ENCODE measurements at places on chromosomes 1 and 21.
A peak's percentile ranks its signal among the peaks of the same experiment; 100 is the strongest.

GRCh38 chr1:18965206-18966173 is 9.0 kb upstream of the IFFO2 start:
- no peak for DNase-seq

GRCh38 chr1:77643456-77643855 is 39.0 kb downstream of the ZZZ3 start:
- no peak for DNase-seq

- DNase-seq, result no peak
These were observed 54.1 kb downstream of the SIK1 start for GRCh38 chr21:43372663-43373361.

GRCh38 chr1:172393354-172393753 is 27.1 kb upstream of the C1orf105 start:
- no peak for DNase-seq

DNA sequence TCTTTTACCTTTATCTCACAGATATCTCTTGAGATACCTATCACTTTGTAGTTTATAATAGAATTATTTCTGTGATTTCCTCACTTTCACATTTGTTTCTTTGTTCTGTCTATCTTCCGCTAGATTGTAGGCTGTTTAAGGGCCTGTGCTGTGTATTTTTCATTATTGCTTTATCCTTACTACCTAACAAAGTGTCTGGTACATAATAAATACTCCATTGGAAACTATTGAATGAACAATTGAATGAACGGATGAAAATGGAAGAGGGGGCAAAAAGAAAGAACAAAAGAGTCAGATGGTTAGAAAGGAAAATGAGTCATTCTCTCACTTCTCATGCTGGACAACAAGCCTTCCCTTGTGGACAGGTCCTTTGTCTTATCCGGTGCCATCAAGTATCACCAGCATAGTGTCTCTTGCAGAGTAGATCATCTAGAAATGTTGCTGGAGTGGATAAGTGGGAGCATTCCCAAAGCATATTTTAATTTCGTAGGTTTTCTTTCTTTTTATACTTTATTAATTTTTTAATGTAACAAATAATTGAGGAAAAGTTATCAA is 159.8 kb downstream of the NEK7 start:
- no peak for DNase-seq

GRCh38 chr1:100462326-100463025 is 75.5 kb upstream of the GPR88 start:
- DNase-seq, result no peak

DNA sequence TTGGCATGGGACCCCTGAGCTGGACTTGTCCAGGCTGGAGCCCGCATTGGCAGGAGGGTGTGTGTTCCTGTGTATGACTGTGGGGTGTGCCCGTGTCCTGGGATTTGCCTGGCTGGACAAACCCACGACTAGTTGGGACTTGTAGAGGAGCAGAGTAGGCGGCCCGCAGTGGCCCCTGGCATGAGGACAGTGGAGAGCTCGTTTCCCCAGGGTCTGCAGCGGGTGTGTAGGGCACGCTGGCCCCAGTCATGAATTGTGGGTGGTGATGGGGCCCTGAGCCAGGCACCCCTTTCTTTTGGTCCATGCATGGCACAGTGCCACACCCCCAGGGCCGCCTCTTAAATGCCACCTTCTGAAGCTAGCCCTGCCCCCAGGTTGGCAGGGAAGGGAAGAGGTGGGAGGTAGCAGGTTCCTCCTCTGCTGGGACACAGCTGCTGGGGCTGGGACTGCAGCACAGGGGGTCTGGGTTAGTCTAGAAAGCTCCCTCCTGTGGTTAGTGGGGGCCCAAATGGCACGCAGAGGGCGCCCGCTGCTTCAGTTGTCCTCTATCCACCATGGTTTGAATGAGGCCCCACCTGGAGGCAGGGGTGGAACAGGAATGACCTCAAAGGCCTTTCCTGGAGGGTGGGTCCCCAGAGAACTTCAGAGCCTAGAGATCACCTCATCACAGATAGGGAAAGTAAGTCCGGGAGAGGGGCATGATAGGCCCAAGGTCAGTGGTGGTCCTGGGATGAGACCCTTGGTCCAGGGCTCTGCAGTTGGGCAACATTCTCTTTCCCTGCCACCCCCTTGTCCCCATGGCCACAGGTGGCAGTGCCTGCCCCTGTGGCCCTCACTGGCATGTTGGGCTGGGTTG is 4.1 kb downstream of the CROCC start:
- no peak for DNase-seq

DNA sequence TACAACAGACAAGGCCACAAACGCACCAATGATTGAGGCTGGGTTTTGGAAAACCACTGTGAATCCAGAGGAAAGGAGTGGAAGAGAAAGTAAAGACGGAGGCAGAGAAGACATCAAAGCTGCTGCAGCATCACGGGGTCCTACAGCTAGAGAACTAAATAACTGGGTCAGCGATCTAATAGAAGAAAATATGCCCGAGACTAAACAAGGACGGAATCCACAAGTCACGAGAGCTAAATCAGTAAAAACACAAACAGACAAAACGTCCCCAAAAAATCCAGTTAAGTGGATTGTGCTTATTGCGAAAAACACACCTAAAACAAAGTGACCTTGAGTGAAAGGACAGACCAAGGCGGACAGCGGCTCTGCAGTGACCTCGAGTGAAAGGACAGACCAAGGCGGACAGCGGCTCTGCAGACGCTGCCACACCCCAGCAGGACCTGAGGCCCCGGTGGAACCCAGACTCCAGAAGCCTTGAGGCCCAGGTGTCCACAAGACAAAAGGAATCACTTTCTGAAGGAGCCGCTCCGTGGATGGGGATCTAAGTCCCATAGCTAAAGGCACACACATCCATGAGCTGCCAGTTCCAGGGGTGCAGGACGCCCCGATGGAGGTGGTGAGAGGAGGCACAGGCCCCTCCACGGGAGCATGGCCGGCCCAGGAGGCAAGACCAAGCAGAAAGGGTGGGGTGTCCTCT is 6.0 kb downstream of the FTCD start:
- DNase-seq, result no peak

DNA sequence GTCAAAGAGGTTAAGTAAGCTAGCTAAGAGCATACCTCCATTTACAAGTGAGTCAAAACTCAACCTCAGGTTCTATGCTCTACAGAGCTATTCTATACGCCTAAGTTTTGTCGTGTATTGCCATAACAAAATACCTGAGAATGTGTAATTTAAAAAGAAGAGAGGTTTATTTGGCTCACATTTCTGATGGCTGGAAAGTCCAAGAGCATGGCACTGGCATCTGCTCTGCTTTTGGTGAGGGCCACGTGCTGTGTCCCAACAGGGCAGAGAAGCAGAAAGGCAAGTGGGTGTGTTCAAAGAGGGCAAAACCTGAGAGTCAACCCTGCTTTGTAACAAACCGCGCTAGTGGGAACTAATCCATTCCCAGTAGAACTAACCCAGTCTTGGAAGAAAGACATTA is 60.9 kb upstream of the POU2F1 start:
- no peak for DNase-seq

- no peak for DNase-seq
These were observed 7.8 kb upstream of the CD46 start for GRCh38 chr1:207744000-207744534.

DNA sequence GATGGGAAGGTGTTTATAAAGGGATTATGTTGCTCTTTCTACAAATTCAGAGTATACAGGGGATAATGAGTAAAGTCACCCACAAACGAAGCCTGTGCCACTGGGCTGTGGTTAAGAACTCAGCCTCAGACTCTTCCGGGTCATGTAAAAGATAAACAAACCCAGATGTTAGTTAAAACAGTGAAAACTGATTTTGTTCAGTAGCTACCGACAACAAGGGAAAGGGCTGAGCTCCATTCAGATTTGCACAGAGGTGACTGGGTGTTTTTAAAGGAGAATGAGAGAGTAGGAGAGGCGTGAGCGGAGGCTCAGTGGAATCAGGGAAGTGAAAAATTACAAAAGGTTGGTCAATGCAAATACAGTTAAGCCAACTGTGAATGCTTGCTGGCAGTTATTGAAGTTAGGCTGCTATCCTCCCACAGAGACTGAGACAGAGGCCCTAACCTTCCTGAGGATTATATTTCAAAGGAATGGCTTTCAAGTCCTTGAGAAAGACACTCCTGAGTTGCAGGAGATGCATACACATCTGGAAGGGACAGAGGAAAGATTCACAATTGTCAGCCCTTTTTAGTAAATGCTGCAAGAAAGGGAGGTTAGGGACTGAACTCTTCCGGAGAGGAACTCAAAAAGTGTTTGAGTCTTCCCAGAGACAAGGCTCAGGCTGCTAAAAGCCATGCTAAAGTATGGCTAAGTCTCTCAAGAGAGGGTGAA is 29.9 kb upstream of the SAMD13 start:
- peak; percentile 22 for DNase-seq

DNA sequence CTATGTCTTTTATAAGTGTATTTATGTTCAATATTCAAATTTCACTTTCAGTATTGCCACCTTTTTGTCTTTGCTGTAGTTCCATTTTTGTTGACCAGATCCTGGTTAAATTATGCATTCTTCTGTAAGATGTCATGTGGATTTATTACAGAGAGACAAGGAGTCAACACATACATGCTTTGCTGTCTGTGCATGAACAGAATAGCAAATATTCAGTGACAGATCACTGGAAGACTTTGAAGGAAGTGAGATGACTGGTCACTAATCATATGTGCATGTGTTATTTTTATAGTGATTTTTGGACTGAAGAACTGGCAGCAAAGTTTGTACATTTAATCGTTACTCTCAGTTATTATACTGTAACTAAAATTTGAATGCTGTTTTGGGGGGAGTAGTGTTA is 117.2 kb downstream of the PLPPR5 start:
- no peak for DNase-seq

DNA sequence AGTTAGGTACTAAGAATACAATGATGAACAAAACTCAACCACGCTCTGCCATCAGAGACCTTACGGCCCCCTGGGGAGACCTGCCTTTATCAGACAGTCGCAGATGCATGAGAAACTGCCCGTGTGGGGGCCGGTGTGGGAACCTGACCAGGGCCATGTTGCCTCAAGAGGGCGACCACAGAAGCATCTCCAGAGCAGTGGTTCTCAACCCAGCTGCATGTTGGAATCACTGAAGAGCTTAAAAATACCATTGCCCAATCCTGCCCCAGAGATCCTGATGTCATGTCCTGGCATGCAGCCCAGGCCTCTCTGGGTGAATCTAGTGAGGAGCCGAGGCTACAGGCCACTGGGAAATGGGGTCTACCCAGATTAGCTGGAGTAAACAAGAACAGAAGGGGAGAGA is 108.7 kb downstream of the PRDM2 start:
- no peak for DNase-seq

DNA sequence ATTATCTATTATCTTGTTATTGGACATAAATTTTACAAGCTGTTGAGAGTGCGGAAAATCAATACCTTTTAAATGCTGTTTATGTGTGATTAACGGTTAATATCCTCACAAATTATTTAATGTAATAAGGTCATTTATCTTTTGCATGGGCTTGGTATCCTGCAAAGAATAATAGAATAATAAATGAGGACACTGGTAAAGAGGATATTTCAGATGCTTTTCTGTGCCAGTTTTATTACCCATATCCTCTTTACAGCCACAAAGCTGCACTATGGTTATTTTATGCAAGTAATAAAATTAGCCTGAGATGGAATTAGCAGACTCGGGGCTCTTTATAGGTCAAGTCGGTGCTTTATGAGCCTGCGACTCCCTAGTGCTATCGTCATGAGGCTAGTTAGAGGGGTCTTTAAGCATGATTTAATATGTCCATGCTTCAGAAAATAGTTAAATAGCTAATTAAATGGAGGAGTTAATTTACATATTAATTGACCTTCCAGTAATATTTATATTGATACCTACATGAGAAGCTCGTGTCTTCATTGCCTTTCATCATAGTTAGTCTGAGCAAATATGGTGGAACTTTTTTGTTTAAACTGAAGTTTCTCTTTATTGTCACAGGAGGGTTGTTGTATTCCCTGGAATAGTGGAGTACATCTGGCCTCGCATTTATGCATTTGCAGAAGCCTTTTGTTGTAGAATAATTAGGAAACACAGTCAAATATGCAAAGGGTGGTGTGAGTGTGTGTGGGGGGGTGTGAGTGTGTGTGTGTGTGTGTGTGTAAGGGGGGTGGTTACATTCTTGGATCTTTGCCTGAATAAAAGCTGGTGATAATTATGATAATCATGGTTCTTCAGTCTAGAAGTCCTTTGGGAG is 120.3 kb downstream of the ATG4C start:
- no peak for DNase-seq

GRCh38 chr1:156097499-156098178 is 15.4 kb upstream of the MEX3A start:
- DNase-seq, result no peak

DNA sequence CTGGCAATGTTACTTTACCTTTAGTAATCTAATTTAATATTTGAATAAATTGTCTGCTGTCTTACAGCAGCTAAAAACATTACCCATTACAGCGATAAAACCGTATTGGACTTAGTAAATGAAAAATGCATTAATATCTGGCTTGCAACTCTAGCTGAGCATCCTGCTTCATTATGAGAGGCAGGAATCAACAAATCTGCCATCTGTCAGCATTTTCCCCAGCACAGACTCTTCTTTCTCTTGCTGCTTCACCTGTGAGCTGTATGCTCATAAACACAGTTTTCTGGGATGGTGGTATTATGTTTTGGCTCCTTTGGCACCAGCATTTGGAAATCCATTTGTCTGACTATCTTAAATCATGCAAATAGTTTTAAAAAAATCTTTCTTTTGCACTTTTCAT is 487.1 kb downstream of the KCNT2 start:
- DNase-seq, result no peak

GRCh38 chr1:108038653-108039236 is 73.8 kb upstream of the VAV3 start:
- no peak for DNase-seq

- no peak for DNase-seq
These were observed 182.0 kb downstream of the ST6GALNAC3 start for GRCh38 chr1:76256289-76257223.

DNA sequence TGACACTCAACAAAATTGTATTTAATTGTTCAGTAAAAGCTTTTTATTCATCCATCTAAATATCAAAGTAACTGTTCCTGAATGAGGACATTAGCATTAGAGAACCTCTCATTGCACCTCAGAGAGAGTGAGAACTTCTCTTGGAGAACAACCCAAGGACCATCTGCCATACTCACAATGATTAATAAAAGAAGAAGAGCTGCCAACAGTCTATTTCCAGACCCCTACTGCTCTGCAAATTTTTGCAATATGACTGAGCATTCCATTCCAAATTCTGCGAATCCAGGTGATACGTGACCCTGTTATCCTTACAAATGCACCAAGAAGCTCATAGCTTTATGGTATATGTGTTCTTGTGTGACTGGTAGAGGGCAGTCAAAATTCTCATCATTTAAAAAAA is 422.5 kb downstream of the NEGR1 start:
- no peak for DNase-seq

All from CD4-positive, alpha-beta T cell treated with Interleukin-17A for 4 hours (primary cell).